Memory B cell (primary cell): ENCODE measurements at places on chromosomes 7 and 10.
A peak's percentile ranks its signal among the peaks of the same experiment; 100 is the strongest.

GRCh38 chr7:54476609-54477008 lies 65.6 kb upstream of the VSTM2A start:
- H3K27me3 ChIP-seq: no peaks in the 10 kb centered on the region
- DNase-seq: no peak
- no peak overlapping the region for H3K27ac ChIP-seq
- H3K4me1 ChIP-seq: no peaks in the 10 kb centered on the region
- H3K4me3 ChIP-seq: no peak overlapping the region

DNA sequence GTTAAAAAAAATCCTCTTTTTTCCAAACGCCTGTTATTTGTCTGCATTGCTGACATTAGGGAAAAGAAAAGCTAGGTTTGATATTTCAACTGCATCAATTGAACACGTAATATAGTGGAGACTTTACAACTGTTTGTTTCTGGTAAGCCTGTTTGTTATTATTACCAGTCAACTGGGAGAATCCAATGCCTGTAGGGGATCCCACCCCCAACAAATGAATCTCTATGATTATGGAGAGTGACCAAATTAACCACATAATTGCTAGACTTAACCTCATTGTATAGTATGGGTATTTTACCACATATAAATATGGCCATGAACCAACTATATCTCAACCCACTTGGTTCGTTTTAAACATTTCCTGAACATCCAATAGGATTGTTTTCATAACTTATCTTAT lies 216.1 kb downstream of the TWIST1 start:
- H3K27ac ChIP-seq: no peak overlapping the region
- H3K27me3 ChIP-seq: no peaks in the 10 kb centered on the region
- no peaks in the 10 kb centered on the region for H3K4me1 ChIP-seq
- DNase-seq: no peak
- H3K36me3 ChIP-seq: peaks cover 3% of the 10 kb centered on the region

DNA sequence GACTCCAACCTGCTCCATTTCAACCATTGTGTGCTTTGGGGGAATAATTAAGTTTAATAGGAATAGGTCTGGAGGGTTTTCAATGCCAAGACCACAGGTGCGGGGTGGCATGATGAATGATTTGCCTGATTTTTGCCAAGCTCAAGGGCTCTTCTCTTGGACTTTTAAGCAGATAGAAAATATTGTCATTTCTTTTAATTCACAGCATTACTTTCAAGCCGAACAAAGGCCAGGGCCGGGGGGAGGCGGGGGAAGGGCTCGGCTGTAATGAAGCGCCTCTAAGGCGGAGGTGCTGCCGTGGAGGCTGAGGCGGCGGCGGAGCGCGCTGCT lies 6.5 kb downstream of the PTF1A start:
- no peaks in the 10 kb centered on the region for H3K4me1 ChIP-seq
- H3K36me3 ChIP-seq: no peaks in the 10 kb centered on the region
- no peak for DNase-seq
- no peak overlapping the region for H3K27ac ChIP-seq

DNA sequence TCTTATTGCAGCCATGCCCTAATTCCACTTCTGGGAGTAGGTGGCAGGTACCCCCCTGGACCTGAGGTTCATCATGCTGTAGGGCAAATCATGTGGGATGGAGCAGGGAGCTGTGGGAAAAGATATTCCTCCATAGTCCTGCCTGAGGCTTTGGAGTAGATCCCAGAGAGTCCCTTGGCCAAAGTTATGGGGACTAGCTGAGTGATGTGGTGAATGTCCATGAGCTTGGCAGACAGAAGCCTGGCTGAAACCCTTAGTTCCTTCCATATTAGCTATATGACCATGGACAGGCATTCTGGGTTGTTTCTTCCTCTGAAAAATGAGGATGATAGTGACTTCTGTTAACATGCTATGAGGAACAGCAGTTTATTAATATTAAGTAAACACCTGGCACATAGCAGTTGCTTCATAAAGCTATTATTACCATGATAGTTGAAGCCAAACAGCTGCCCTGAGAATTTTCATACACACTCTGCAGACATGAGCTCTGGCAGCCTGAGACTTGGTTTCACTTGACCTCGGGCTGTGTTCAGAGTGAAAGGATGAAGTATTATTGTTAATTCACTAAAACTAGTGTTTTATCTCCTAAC lies 15.0 kb upstream of the IMPDH1 start:
- H3K27ac ChIP-seq: no peak overlapping the region
- peaks cover 3% of the 10 kb centered on the region for H3K27me3 ChIP-seq
- no peak overlapping the region for H3K4me3 ChIP-seq
- H3K4me1 ChIP-seq: no peaks in the 10 kb centered on the region
- DNase-seq: no peak

- H3K4me1 ChIP-seq: peaks cover 11% of the 10 kb centered on the region
- peaks cover 26% of the 10 kb centered on the region for H3K27me3 ChIP-seq
- peak overlapping the region; percentile 80 for H3K4me3 ChIP-seq
- H3K27ac ChIP-seq: no peak overlapping the region
Observed at GRCh38 chr10:75400771-75401568, 594 bp downstream of the ZNF503 start.

- no peaks in the 10 kb centered on the region for H3K27me3 ChIP-seq
- no peak overlapping the region for H3K4me3 ChIP-seq
- H3K27ac ChIP-seq: peak overlapping the region; percentile 87
- no peaks in the 10 kb centered on the region for H3K36me3 ChIP-seq
- DNase-seq: no peak
- H3K4me1 ChIP-seq: peaks cover 29% of the 10 kb centered on the region
Observed at GRCh38 chr7:130144312-130145171, 60.7 kb downstream of the TMEM209 start.

GRCh38 chr7:27207348-27207985 lies 7.6 kb upstream of the HOXA13 start:
- H3K27me3 ChIP-seq: peaks cover 42% of the 10 kb centered on the region
- H3K27ac ChIP-seq: no peak overlapping the region
- H3K4me3 ChIP-seq: no peak overlapping the region
- no peaks in the 10 kb centered on the region for H3K36me3 ChIP-seq

DNA sequence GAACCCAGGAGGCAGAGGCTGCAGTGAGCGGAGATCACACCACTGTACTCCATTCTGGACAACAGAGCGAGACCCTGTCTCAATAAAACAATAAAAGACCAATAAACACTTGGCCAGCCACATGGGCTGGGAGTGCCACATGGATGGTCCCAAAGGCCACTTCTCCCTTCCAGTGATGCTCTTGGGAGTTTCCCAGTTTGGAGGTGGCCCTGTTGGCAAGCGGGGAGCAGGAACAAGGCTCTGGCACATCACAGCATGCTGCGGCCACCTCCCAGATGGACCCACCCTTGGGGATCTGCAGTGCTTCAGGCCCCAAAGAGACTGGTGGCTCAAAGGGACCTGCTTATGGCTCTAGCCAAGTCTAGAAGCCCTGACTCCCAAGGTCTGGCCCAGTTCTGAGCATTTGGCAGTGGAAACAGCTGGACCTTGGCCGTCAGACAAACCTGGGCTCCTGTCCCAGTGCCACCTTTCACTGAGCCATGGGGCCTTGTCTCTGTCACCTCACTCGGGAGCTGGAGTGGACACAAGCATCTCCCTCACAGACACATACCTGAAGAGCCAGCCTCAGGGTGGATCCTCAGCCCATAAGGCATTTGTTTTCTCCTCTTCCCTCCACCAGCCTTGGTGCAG lies 91.7 kb downstream of the COL13A1 start:
- DNase-seq: no peak
- H3K27me3 ChIP-seq: peaks cover 8% of the 10 kb centered on the region
- no peaks in the 10 kb centered on the region for H3K4me1 ChIP-seq
- H3K36me3 ChIP-seq: no peaks in the 10 kb centered on the region
- no peak overlapping the region for H3K4me3 ChIP-seq

GRCh38 chr10:100653238-100653956 lies 92.0 kb upstream of the PAX2 start:
- H3K27ac ChIP-seq: no peak overlapping the region
- DNase-seq: no peak
- peaks cover 53% of the 10 kb centered on the region for H3K27me3 ChIP-seq
- H3K36me3 ChIP-seq: peaks cover 6% of the 10 kb centered on the region
- H3K4me3 ChIP-seq: peak overlapping the region; percentile 48

DNA sequence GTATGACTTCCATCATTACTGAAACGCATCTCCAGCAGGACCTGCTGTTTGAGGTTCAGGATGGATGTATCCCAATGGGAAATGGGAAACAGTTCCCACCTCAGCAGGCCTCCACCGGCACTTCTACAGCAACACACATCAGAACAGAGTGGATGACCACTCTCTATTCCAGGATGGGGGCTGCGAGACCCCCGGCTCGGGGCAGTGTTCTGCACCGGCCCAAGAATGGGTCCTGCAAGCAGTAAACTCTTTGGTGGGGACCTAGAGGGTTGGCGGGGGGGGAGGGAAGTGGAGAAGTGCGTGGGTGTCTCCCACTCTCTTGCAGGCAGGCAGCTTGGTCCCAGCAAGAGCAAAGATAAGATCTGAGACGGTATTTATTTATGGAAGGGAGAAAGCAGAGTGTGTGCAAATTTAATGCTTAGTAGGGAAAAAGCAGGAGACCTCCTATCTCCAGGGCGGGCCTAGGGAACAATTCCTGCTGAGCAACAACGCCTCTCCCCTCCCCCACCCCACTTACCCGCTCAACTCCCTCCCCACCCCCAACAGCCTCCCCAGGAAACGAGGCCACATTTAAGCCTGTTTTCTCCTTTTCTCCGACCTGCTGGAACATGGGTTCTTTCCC lies 4.0 kb downstream of the SFMBT2 start:
- no peak for DNase-seq
- peak overlapping the region; percentile 92 for H3K4me3 ChIP-seq
- H3K27me3 ChIP-seq: no peaks in the 10 kb centered on the region
- no peaks in the 10 kb centered on the region for H3K36me3 ChIP-seq

GRCh38 chr10:62231371-62231770 lies 37.3 kb downstream of the RTKN2 start:
- H3K27ac ChIP-seq: no peak overlapping the region
- H3K4me1 ChIP-seq: peaks cover 2% of the 10 kb centered on the region
- no peak for DNase-seq
- no peaks in the 10 kb centered on the region for H3K36me3 ChIP-seq
- no peaks in the 10 kb centered on the region for H3K27me3 ChIP-seq
- no peak overlapping the region for H3K4me3 ChIP-seq

DNA sequence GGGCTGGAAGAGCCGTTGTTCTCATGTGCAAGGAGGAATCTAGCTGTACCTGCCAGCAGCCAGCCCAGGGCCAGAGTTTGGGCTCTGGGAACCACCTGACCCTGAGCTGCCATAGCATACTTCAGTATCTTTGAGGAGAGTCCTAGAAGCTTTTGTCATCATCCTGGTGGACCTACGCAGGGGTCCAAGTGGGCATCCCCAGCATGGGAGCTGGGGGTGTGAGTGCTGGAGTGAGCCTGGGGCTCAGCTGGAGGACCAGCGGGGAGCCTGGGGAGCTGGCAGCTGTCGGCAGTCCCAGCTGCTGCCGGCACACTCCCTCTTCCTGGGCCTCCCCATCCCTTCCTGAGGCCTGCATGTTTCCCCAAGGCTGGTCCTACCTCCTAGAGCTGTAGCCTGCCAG lies 32.5 kb downstream of the C10orf105 start:
- DNase-seq: no peak
- H3K4me3 ChIP-seq: no peak overlapping the region
- peaks cover 3% of the 10 kb centered on the region for H3K36me3 ChIP-seq
- H3K27ac ChIP-seq: no peak overlapping the region
- H3K27me3 ChIP-seq: no peaks in the 10 kb centered on the region

DNA sequence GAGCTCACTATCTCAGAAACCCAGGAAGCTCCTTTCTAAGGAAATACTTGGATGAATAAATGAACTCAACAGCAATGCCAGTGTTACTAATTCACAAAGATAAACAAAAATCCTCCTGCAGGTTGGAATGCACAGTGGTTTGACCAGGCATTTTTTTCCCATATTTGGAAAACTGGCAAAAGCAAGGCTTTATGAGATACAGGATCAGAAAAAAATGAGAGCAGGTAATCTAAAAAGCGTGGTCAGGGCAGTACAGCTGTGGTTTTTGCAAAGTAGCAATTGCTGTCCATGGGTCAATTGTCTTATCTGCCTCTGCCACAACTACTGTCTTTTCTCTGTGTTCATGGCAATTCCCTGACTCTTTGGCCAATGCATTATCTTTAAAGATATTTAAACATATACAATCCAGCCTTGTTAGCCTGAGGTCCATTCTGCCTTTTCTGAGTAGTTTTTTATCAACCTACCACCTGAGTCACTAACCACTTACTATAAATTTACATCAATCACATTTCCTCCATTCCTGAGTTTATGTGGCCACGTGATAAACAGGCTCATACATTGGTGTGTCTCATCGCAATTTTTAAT lies 564.5 kb upstream of the IGFBP3 start:
- H3K4me1 ChIP-seq: no peaks in the 10 kb centered on the region
- H3K4me3 ChIP-seq: no peak overlapping the region
- no peaks in the 10 kb centered on the region for H3K27me3 ChIP-seq
- no peak overlapping the region for H3K27ac ChIP-seq
- H3K36me3 ChIP-seq: no peaks in the 10 kb centered on the region

DNA sequence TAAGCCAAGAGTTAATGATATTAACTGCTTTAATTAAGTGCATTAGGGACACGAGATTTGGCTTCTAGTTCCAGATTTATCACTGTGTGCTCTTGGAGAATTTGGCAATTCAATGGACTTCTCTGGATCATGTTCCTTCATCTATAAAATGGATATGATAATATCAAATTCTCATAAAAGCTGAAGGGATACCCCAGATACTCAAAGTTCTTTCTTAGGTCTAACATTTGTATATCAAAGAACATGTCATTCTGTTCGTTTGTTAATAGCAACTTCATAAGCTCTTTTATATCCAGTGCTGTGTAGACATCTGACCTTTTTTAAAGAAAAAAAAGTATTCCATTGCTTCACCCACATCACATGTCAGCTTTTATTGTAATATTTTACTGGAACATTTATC lies 54.6 kb upstream of the HDAC9 start:
- H3K36me3 ChIP-seq: peaks cover 2% of the 10 kb centered on the region
- peaks cover 14% of the 10 kb centered on the region for H3K4me1 ChIP-seq
- DNase-seq: no peak
- no peak overlapping the region for H3K4me3 ChIP-seq

- no peak for DNase-seq
- no peak overlapping the region for H3K27ac ChIP-seq
- H3K36me3 ChIP-seq: no peaks in the 10 kb centered on the region
- no peak overlapping the region for H3K4me3 ChIP-seq
Observed at GRCh38 chr7:155980841-155981240, 168.6 kb upstream of the SHH start.

- no peaks in the 10 kb centered on the region for H3K27me3 ChIP-seq
- no peaks in the 10 kb centered on the region for H3K4me1 ChIP-seq
- H3K27ac ChIP-seq: no peak overlapping the region
- H3K36me3 ChIP-seq: no peaks in the 10 kb centered on the region
- no peak for DNase-seq
Observed at GRCh38 chr10:66892871-66893270, 33.0 kb upstream of the LRRTM3 start.

GRCh38 chr10:107740962-107741690 lies 576.6 kb upstream of the SORCS1 start:
- no peak overlapping the region for H3K4me3 ChIP-seq
- H3K27me3 ChIP-seq: no peaks in the 10 kb centered on the region
- peaks cover 1% of the 10 kb centered on the region for H3K36me3 ChIP-seq

- H3K27ac ChIP-seq: no peak overlapping the region
- H3K4me3 ChIP-seq: no peak overlapping the region
- DNase-seq: no peak
- H3K27me3 ChIP-seq: no peaks in the 10 kb centered on the region
Observed at GRCh38 chr10:99667108-99667751, 7.9 kb downstream of the ENTPD7 start.
